Fibroblast of pulmonary artery (primary cell): ENCODE measurements at places on chromosomes 7 and 10.

DNA sequence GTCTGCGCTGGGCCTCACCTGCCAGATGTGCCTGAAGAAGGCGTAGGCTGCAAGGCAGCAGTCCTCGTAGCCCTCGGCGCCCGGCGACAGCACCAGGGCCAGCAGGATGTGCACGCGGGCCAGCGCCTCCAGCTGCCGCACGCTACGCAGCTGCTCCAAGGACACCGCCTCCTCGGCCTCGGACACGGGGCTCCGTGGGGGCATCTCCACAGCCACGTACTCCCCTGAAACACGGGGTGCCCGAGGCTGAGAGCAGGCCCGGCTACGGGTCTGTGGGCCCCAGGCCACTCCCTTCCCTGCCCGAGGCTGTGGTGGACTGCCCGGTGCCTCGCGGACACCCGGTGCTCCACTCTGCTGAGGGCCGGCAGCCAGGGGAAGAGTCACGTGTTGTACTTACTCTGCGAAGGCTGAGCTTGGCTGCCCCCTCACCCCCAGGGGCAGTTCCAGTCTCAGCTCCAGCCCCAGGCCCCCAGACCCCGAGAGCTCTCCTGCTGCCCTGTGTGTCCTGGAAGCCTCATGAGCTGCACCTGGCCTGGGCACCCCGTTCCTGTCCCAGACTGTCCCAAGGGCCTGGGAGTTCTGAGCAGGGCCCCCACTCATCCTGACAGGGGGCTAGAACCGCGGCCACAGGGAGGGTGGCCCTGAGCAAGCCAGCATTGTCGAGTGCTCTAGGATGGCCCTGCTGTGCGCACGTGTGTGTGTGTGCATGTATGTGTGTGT, 62.8 kb downstream of the CFAP46 start:
- no peak for DNase-seq

DNA sequence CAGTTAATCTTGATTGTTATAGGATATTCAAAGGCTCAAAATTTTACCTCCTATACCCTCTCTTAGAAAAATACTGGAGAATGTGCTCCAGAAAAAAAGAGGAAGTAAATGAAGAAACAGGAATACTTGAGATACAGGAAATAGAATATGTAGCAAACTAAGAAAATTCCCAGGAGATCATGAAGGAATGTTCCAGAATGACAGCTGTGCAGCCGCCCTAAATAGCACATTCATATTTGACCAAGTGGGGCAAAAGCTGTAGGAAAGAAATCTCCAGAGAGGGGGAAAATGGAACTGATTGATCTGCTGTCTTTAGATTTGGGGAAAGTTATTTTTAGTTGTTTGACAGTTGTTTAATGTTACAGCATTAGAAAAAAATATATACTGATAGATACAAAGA, 46.2 kb upstream of the ZEB1 start:
- DNase-seq: peak; percentile 48

DNA sequence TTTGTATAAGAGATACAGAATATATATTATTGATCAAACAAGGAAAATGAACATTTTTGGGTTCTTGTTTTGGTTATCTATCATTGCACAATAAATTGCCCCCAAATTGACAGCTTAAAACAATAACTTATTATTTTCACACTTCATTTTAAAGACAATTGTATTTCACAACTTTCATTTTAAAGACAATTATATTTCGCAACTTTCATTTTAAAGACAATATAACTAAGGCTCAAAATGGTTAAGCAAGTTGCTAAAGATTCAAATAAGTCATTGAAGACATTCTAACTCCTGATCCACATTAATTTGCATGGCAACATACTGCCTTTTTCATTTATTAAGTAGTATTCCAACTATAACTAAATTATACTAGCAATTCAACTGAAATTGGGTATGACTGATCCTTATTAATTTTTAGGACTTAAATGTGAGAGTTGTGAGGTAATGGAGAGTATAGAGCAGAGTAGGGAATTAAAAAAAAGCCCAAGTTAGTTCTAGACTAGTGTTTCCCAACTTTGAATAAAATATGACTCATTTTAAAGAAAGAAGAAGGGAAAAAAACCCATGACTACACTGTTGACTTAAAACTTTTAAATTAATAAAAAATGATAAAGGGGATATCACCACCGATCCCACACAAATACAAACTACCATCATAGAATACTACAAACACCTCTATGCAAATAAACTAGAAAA, 9.9 kb upstream of the STEAP2 start:
- no peak for DNase-seq

- DNase-seq: peak; percentile 20
Measured at GRCh38 chr7:97868788-97869187, 3.4 kb downstream of the ASNS start.
